ENCODE measurements at places on chromosomes 16 and 17.

DNA sequence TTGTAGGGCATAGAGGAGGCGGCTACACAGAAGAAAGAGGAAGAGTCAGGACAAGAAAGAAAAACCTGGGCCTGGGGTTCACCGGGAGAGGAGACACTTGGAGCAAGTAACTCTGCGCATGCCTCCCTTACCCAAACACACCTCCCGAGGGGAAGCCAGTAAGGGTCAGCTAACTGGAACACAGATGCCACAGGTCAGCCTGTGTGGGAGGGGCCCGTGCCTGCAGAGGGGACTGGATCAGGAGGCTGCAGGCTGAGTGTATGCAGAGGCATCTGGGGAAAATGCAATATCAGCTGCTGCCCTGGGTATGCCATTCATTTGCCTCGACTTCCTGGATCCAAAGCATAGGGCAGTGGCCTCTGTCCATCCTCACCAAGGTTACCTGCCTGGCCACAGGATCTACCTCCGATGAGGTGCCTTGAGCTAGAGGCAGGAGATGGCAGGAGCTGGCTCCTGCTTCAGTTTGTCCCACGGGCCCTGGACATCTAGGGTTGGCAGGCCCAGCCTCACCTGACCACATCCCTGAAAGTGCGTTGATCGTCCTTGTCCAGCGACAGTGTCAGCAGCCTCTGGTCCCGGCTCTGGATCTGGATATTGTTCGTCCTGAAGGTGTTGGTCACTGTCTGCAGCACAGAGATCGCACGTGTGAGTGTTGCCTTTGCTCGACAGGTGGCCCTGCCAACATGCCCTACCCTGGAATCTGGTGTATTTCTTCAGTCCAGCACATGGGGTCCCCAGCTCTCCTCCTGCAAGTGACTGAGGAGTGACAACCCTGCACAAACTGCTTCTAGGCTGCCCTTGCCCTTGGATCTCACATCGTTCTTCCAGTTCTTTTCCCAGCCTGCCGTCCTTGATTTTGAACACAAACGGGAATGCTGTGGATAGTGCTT, 4.6 kb upstream of the MFSD6L start:
- no peak for DNase-seq

DNA sequence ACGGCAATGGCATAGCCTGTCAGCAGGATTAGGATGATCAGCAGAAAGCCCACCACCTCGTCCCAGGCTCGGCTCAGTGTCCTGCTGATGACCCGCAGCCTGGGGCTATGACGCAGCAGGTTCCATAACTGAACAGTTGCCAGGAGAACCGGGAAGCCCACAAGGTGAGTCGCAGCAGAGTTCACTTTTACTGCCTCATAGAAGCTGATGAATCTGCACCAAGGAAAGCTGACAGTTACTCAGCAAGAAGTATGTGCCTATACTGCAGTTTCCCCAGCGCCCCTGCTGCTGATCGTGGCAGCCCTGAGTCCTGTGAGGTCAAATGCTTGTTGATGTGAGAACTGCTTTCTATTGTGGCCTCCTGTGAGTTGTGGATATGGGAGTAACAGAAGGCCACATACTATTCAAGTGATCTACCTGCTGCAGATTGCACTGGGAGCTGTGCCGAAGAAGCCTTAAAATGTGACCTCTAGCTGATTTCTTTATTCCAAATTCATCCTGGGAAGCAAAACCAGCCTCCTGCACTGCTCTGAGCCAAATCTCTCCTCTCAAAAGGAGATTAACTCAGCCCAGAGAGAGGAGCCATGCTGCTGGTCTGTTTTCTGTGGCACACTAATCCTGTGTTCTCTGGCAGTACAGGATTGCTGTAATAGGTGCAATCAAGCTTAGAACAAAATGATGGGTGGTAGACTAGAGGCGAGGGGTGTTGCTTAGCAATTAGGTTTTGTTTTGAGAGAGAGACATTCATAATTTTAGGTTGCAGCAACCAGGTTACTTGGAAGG, 38.8 kb downstream of the IST1 start:
- no peak for DNase-seq

- DNase-seq: no peak
Observed at GRCh38 chr16:21253470-21253869, 20.0 kb downstream of the ANKS4B start.

DNA sequence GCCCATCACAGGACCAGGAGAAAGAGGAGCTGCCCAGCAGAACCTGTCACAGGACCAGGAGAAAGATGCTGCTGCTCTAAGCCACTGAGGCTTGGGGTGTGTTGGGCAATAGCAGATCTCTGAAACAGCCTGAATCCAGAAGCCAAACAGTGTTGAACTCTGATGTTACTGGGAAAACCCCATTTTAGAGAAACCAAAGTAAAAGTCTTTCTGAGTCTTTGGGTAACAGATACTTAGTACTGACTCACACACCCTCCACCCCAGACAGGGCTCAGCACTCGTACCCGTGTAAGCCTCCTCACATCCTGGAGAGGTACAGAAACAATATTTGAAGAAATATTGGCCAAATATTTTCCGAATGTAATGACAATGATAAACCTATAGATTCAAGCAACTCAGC, 82.8 kb upstream of the GNG13 start:
- no peak for DNase-seq

- DNase-seq: peak; percentile 60
Observed at GRCh38 chr17:20008242-20009051, 712 bp upstream of the SPECC1 start.

- DNase-seq: no peak
Observed at GRCh38 chr17:5571281-5571680, 13.0 kb downstream of the NLRP1 start.

- no peak for DNase-seq
Observed at GRCh38 chr17:66468241-66469087, 166.1 kb downstream of the PRKCA start.

DNA sequence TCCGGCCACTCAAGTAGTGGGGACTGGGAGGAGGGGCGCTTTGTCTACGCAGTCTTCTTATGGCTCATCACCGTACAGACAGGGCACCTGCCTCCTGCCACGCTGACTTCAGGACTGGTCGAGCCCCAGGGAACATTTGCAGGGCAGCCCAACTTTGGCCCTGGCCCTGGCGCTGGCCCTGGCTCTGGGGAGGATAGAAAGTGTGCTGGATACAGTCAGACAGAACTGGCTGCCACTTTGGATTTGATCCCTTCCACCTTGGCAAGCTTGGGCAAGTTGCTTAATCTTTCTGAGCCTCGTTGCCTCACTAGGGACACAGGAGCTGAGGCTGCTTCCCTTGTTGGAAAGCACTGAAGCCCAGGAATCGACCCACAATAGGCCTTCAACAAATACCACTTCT, 13.6 kb downstream of the LGALS9 start:
- DNase-seq: no peak

- no peak for DNase-seq
Observed at GRCh38 chr17:64565563-64565962, 58.8 kb downstream of the CEP95 start.

DNA sequence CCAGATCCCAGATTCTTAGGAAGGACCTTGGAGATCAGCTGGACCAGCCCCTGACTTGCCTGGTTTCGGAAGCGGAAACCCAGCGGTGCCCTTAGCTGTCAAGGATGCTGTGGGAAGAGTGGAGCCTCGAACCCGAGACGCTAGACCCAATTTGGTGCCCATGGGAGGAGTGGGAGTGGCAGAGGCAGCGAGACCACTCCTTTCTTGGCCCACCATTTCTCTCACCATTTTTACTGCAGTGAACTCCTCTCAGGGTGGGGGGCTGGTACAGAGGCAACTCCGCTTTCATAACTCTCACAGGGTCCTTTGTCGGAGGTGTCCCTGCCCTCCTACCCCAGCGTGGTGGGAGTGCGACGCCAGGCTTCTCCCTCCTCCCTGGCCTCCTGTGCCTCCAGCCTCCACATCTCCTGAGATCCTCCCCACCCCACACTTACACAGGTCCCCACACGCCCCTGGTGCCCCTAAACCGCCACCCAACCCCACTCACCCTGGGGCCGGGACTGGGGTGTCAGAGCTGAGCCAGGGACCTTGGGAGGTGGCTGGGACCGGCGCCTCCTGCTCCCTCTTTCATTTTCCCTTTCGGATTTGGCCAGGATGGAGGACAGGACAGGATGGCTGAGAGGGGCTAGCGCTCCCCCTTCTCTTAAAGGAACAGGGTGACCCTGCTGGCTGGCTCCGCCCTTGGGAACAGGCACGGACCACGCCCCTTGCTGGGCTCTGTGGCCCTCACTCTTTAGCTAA, at the start of gene GJD3:
Gene GJD3, minus strand, starts transcription at position 617 of the 741 bp plus-strand sequence. CDS start 922 bp downstream, outside the sequence.
- no peak for DNase-seq

- DNase-seq: no peak
Observed at GRCh38 chr16:62135911-62136310, 99.7 kb upstream of the CDH8 start.

DNA sequence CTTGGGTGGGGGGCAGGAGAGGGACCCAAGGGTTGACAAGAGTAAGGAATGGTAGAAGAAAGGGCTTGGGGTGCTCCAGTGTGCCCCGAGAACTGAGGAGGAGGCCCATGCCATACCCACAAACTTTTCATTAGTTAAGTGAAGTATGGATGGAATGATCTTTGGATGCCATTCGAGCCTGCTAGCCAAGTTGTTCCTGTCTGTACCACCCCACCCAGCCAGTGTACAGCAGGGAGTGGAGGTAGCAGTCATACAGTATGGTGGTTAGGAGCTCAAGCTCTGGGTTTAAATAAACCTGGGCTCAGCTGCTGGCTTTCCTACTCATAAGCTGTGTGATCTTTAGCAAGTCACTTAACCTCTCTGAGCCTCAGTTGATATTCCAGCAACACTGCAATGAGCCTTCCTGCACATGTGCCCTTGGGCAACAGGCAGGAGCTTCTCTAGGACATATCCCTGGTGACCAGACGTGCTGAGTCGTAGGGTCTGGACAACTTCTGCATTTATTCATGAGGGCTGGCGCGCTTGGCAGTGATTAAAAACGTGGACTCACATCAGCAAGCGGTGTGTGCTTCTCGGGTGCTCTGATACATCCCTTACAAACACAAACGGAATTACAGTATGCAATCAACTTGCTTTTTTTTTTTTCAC, 22.9 kb downstream of the ITPRIPL2 start:
- no peak for DNase-seq

DNA sequence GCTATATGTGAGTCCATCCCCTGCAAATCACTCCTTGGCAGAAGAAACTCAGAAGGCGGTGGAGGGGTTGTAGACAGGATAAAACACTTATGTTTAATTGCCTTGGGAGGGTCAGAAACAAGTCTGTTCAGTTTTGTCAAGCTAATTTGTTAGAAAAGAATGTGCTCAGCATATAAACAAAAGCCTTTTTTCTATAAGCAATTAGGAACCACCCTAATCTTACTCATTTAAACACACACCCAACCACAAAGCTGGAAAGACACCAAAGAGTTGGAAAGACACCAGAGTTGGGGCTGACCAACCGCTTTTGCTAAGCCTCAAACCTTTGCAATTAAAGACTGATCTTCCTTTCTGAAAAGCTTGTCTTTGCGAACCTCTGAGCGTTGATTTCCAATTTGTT, 439.2 kb upstream of the ERCC4 start:
- no peak for DNase-seq

- DNase-seq: no peak
Observed at GRCh38 chr16:4378161-4378666, 6.6 kb downstream of the VASN start.

GRCh38 chr17:81125573-81126081, 39.7 kb upstream of the PVALEF start:
- DNase-seq: no peak

GRCh38 chr16:68480084-68480995, 32.0 kb upstream of the SMPD3 start:
- DNase-seq: no peak

GRCh38 chr17:16583781-16584180, 14.8 kb upstream of the ZNF287 start:
- no peak for DNase-seq

DNA sequence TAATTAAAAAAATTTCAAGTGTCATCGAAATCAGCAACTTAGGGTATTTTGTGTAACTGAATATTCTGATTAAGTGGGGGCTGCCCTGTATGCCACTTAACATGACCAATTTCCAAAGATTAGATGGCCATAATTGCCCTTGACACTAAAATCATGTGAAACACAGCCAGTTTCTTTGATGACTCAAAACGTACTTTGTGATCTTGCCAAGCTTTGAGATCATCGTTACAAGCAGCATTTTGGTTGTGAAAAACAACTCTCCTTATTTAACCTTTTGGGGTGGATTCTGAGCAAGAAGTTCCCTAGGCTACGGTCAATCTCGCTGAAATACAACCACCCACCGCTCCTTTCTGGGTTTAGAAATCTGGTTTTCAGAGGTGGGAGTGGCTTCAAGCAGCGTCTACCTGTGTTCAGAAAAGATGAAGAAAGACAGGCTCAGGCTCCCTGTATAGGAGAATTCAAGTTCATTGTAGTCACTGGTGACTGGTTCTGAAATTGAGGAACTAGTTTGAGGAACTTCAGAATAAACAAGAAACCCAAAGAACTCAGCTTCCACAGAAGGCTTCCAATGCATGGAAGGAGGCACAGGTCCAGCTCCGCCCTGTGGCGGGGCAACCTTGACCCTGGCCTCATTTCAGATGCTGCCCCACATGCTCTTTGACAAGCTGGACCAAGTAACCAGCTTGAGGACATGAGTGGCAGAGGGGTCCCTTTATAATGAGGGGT, 9.4 kb downstream of the MAP3K14 start:
- peak; percentile 50 for DNase-seq

DNA sequence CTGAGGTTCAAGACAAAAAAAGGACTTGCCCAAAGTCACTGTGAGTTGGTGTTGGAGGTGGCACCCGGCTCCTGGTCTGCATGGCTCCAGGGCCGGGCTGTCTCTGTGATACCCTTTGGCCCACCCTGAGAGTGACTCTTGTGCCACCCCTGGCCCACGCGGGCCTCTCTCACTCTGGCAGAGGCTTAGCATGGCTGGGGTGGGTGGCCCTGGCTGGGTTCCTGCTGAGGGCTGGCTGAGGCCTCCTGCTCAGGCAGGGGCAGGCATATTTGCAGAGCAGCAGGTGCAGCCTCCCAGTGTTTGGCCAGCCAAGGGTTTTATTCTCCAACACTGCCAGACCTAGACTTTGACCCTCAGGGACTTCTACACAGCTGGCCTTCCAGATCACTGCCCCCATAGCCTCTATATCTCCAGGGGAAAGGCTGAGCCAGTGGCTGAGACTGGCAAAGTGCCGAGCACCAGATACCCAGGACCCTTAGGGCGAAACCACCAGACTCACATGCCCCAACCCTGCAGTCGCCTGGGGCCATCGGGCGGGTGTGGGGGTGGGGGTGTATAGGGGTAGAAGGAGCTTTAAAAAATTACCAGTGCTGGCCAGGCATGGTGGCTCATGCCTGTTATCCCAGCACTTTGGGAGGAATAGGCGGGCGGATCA, 21.5 kb upstream of the ADGRG1 start:
- DNase-seq: no peak

DNA sequence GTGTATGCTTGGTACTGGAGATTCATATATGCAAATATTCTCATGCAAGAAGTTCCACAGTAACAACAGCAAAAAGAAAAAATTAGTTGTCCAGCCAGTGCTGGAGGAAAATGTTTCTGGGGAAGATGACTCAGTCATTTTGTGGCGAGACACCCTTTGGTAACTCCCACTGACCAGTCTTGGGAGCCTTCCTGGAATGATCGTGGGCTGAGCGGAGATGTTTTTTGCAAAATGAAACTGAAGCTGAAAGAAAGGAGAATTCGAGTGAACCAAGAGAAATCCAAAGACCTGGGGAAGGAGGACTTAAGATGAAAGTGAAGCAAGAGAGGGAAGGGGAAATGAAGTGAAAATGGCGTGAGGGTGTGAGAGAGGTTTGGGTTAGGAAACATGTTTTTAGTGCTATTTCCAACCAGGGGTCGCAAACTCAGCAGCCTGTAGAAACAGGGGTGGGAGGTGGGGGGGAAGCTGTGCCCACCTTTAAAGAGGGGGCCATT, 5.2 kb downstream of the ITPRIPL2 start:
- peak; percentile 58 for DNase-seq

All from ovary (tissue), 10 donors.